ENCODE measurements at places on chromosomes 13 and 19.

DNA sequence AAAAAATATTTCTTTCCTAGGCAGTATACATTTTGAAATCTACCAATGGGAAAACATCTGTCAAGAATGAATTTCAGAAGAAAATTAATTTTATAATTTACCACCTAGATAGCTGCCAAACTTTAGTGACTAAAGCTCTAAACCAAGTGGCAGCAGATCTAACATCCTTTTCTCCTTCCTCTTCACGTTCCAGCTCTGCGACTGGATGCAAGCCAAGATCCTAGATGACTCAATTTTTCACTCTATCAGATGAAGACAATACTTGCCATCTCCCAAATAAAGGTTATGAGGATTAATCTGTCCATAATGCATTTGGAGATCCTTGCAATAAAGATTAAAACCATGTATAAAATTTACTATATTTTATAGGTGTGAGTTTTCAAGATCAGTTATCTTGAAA lies 66.7 kb upstream of the MIR17HG start:
- DNase-seq, result no peak

DNA sequence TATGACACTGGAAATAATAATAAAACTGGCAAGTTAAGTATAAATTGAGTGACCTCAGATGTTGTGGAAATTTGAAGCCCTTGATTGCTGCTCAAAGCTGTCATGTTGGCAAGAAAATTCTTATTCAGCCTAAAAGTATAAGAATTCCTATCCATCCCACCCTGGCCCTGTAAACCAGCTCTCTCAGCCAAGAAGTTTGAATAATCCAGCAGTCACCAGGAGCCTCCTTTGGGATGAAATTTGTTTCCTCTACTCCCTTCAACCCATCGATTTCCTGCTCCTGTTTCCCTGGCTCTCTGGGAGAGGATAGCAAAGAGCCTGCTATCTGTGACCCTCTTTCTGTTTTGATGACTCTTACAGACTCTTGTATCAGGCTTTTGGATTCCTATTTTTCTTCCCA lies 169.3 kb downstream of the LHFPL6 start:
- DNase-seq, result no peak

DNA sequence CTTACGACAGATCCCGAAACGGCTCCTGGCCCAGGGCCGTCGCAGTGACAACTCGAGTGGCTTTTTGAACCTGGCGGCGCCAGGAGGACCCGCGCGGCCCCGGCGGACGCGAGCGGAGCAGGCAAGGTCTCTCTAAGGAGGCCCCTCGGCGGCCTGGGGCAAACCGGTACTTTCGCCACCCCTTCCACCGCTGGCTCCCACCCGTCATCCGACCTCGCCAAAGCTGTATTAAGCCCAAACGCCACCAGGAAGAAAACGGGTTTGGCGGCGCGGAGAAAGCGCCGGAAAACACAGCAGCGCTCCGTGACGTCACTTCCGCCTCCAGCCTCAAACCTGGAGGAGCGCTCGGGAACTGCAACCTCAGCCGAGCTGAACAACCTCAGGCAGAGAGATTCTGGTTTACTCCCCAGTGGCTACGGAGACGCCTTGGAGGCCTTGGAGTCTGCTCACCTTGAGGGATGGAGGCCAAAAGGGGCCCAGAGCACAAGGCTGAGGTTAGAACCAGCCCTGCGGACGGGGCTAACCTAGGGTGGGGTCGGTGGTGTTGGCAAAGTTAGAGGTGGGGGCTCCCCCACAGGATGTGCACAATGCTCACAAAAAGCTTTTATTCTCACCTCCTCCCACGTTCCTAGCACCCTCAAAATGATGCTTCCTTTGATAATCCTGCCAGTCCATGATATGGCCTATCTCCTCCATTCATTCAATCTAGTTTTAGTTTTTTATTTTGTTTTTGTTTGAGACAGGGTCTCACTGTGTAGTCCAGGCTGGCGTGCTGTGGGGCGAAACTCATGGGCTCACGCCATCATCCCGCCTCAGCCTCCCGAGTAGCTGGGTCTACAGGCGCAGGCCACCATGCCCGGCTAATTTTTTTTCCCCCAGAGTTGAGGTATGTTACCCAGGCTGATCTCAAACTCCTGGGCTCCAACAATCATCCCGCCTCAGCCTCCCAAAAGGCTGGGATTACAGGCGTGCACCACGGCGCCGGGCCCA lies at the start of gene ZNF266:
Gene ZNF266, minus strand, starts transcription at position 295 of the 990 bp plus-strand sequence. CDS start 15,484 bp downstream, outside the sequence.
- DNase-seq, result peak; percentile 88

DNA sequence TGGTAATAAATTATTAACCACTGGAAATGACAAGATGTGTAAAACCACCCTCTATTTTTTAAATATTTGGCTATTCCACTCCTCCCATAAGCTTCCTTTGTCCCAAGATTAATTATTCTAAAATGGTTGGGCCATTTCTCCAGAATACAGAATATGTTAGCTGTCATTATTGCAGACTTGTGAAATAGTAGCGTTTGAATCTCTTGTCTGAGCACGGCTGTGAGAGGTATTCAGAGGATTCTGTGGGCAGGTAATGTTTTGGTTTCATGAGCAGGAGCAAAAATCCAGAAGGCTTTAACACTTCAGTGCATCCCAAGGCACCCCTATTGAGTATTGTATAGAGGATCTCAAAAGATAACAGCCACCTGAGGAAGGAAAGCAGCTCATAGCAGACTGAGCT lies 256.0 kb downstream of the UQCRFS1 start:
- no peak for DNase-seq

GRCh38 chr13:83215627-83216026 lies 666.6 kb downstream of the SLITRK1 start:
- DNase-seq, result no peak
